Testis (tissue), 5 donors: ENCODE measurements at places on chromosomes 6 and 20.

- DNase-seq, result no peak
Measured at GRCh38 chr6:108897371-108897770, 49.1 kb downstream of the ARMC2 start.

DNA sequence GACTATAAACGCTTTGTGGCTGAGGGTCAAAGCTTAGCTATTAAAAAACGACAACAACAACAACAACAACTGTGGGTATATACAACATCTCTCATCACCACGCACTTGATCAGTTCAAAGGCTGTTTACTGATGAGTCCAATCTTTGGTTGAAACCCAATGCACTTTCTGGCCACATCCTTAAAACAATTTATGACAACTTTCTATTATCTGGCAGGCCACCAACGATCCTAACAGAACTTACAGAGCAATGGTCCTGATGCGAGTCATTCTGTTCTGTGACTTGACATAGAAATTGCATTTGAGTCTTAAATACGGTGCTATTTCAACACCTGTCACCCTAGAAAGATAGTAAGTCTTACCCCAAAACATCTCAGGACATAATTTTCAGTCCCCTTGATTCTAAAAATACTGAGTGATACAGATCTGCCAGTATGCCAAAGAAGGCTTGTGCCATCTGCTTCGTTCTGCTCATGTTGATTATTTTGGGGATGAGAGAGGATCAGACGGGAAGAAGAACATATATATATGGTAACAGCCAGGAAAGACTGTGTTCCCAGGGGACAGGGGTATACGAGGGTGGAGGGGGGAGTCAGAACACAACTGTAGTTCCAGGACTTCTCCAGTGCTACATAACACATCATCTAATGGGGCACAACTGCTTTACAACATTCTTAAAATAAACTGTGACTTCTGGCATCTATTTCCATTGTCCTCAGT lies 55.8 kb downstream of the PLAGL1 start:
- no peak for DNase-seq

- no peak for DNase-seq
Measured at GRCh38 chr20:38217791-38218565, 42.6 kb downstream of the KIAA1755 start.

DNA sequence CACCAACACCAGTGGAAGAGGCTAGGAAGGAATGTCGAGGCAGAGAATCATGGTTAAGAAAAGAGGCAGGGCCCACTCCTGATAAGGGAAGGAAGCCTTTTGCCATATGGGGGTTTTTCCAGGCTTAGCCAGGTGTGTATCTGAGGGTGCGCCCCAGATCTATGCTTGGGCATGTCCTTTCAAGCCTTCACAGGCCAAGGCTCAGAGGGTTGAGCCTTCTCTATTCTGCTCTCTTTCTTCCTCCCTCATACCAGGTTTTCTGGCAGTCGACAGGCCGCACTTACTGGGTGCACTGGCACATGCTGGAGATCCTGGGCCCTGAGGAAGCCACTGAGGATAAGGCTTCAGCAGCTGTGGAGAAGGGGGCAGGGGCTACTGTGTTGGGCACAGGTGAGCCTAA lies 4.7 kb downstream of the CUL9 start:
- DNase-seq, result no peak

- DNase-seq, result no peak
Measured at GRCh38 chr6:15516923-15517560, 145.8 kb downstream of the DTNBP1 start.

GRCh38 chr6:98324446-98324845 lies 509.9 kb upstream of the POU3F2 start:
- no peak for DNase-seq

DNA sequence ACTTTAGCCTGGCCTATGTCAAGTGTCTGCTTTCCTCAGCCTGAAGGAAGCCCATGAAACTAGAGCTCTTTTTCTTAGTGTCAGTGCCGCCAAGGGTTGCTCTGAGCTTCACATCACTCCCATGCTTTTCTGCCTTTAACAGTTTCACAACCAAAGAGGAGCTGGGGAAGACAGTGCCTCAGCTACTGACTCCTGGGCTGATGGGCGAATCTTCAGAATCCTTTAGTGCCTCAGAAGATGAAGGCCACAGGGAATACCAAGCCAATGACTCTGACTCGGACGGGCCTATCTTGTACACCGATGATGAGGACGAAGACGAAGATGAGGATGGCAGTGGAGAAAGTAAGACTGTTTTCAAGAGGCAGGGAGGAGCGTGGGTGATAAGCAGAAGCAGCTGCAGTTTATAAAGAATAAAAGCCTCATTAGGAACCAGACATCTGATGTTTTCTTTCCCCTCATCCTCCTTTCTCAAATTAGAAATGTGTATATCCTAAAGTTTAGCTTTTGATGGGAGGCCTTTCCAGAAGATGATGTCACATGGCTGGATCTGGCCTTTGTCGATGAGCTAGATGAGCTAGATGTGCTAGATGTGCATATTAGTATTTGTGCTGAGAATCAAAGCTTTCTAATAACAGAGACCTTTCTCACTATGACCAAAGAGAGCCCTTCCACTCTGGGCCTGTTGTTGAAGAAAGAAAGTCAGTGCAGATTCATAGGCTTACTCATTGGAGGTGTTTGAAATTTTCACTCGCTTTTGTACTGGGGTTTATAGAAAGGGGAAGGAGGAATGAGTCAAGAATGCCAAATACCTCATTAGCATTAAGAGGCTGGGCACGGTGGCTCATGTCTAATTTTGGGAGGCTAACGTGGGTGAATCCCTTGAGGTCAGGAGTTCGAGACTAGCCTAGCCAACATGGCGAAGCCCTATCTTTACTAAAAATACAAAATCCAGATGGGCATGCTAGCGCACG lies 70.7 kb upstream of the LTV1 start:
- no peak for DNase-seq

DNA sequence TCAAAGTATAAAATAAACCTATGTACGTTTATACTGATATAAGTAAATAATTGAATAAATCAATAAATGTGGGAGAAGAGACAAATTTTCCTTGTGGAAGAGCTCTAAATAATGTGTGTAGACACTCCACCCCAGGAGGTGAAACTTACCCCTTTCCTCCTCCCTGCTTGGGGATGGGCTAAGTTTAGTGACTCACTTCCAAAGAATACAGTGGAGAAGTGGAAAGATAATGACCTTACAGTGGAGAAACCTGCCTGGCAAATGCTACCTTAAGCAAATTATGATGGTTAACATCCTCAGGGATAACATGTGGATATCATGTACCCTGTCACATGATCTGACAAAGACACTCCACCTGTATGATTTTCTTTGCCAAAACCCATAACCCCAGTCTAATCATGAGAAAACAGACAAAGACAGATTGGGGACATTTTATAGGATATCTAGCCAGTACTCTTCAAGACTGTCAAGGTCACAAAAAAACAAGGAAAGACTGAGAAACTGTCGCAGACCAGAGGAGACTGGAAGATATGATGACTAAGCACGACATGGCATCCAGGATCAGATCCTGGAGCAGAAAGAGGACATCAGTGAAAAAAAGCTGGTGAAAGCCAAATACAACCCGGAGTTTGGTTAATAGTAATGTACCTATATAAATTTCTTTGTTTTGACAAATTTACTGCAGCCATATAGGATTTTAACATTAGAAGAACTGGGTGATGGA lies 195.5 kb upstream of the PRDM1 start:
- DNase-seq, result no peak

GRCh38 chr20:46990596-46991104 lies 96.0 kb downstream of the EYA2 start:
- no peak for DNase-seq

DNA sequence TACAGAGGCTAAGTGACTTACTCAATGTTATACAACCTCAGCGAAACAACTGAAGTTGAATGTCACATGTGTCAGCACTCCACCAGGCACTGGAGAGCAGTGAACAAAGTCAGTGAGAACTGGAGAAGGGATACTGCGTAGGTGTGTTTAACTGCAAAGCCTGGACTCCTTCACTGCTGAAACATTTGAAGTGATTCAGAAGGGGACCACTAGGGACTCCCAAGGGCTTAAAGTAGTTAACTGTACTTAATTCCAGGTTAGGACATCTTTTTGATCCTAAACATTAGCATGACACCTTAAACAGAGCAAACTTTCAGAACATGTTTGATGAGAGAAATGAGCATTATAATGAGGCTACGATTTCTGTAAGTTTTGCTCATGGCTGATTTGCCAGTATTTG lies 45.0 kb upstream of the ZBTB24 start:
- DNase-seq, result no peak

- no peak for DNase-seq
Measured at GRCh38 chr6:51336185-51336584, 517.5 kb downstream of the TFAP2B start.

GRCh38 chr6:149031201-149031858 lies 284.5 kb downstream of the UST start:
- no peak for DNase-seq

GRCh38 chr6:112986321-112986720 lies 639.2 kb downstream of the RFPL4B start:
- no peak for DNase-seq

GRCh38 chr6:11614534-11615213 lies 77.1 kb downstream of the TMEM170B start:
- DNase-seq, result no peak

GRCh38 chr6:160419488-160419887 lies 71.3 kb downstream of the SLC22A3 start:
- no peak for DNase-seq

DNA sequence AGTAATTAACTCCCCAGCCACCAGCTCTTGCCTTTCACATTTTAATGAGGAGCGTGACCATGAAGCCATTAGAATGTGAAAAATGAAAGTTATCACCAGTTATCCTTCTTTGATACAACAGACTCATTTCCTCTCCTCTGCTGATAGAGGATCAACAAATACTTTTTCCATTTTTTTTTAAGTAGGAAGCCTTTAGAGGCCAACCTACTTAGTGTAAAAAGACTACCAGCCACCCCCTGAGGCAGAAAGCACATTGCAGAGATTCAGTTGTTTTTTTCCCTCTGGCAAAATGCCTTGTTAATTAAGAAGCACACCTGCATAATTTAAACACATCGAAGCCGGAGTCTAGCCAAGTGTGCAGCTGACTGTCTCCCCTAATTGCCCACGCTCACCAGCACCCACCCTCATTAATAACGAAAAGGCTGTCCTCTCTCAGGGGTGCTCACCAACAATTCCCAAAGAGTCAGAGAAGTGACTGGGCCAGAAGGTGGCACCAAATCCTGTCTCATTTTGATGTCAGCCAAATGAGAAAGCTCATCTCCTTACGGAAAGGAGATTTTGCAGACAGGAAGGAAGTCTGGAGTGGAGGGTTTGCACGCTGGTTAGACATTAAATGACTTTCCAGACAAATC lies 60.9 kb upstream of the MC3R start:
- DNase-seq, result peak; percentile 32

GRCh38 chr6:128368213-128368944 lies 152.0 kb downstream of the PTPRK start:
- DNase-seq, result no peak

- DNase-seq, result no peak
Measured at GRCh38 chr6:4008324-4009047, 70.5 kb downstream of the FAM217A start.

- no peak for DNase-seq
Measured at GRCh38 chr20:20970841-20971240, 135.3 kb downstream of the LINC00237 start.

DNA sequence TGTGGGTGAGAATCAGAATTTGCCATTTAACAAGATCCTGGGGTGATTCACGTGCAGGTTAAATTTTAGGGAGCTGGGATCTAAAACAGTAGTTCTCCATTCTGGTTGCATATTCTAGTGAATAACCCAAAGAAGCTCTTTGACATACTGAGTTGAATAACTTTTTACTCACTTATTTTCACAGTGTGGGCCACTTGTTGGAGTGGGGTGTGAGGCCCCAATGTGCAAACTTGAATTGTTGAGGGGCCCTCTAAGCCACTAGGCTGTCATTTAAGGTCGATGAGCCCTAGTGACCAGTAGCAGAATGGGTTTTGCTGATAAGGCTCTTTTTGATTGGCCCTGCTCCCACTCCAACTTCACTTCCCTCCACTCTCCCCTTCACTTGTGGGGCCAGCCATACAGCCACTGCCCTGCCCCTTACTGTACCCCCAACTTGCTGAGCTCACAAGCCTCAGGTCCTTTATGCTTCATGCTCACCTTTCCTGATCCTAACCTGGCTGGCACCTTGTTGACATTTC lies 33.6 kb upstream of the RIPOR2 start:
- DNase-seq, result no peak

GRCh38 chr20:17646961-17647301 lies 35.1 kb downstream of the RRBP1 start:
- no peak for DNase-seq

GRCh38 chr6:37488476-37488875 lies 11.2 kb downstream of the CCDC167 start:
- no peak for DNase-seq

GRCh38 chr6:1872649-1873131 lies 263.0 kb downstream of the FOXC1 start:
- no peak for DNase-seq
